ENCODE measurements at places on chromosomes 4 and X.

DNA sequence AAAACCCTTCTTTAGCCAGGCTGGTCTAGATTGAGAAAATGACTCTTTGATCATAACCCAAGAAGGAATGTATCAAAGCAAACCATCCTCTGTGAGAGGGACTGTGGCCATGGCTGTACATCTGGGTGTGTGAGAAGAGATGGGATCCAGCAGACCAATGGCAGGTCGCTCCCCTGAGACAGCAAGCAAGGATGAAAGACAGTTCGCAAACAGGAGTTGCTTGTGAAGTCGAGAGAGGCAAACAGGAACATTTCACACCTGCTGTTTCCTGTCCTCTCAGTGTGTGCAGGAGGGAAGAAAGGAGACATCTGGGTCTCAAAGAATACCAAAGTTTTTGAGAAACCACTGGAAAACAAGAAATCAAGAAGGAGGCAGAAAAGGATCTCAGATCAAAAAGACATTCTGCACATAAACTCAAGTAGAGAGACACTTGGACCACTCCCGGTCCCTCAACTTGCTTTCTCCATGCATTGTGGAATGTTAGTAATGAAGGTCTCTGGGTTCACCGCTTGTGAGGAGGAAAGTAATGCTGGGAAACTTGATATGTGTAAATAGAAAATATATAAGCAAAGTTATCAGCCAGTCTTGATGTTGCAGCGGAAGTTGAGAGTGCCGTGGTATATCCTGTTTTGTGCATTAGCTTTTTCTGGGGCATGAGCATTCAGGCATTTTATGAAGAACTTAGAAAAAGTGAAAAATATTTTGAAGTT is 327.5 kb downstream of the BMPR1B start:
- DNase-seq, result no peak

DNA sequence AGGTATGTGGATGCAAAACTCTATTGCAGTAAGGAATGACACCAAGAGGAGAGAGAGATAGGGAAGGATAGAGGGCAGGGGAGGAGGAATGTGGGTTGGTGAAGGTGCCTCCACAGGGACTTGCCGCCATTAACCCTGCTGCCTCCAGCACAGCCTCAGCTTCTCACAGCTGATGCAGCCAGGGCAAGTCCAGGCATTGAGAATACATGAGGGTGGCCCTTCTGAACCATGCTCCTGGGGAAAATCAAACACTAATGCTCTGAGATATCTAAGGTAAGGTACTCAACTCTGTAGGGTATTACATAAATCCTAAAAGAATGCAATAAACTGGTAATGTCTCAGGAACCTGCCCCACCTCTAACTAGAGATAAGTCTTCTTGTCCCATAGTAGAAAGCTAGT is 28.7 kb downstream of the UGT2B7 start:
- DNase-seq, result no peak

- no peak for DNase-seq
Measured at GRCh38 chrX:88789825-88790224, 42.8 kb downstream of the CPXCR1 start.

DNA sequence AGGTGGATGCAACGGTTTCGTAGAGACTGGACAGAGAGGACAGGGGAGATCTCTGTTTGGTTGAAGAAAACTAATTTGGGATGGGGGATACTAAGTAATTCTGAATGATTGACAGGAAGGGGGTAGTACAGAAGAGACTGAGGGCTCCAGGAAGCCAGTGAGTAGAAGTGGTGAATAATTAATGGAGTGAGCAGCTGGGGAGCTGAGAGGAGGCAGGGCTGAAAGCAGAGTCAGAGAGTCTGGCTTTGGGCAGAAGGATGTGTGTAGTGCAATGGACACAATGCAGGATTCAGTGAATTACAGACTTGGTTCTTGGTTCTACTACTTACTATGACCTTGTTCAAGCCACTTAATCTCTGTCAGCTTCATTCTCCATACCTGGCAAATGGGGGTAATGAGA is 161.7 kb downstream of the RBMX2 start:
- no peak for DNase-seq

DNA sequence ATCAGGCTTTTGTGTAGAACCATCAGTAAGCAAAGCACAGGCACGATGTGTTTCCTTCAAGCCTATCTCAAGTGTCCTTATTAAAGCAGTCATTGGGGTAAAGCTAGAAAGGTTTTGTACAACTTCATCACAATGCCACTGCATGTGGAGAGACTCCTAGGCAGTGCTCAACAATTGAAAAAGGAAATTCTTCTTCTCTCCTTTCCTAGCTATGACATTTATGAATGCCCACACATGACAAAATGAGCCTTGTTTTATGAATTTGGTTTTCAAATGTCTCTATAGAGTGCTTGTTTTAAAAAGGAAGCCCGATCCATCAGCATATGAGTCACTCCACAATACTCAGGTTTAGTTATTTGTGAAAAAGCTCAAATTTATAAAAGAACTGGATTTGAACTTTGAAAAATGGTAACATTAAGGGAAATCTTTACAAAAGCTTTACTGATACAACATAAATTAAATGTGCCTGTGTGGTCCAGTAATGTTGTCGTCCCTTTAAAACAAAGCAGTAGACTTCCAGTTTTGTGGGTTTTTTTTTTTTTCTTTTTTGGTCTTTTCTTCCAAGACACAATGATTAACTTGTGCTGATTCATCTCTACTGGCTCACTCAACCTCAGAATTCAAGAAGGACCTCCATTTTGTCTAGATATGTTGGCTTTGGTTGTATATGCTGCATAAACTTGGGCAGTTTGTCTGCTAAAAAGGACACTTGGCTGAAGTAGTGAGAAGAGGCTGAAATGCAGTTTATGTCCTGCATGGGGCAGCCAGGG is 273.8 kb downstream of the GASK1B start:
- no peak for DNase-seq

Data from activated CD4-positive, alpha-beta T cell treated with anti-CD3 and anti-CD28 coated beads, Interleukin-2, amount 10 ng/mL, durations not matched to agents 7 days and 5 days (primary cell).